Thoracic aorta (tissue), 2 donors: ENCODE measurements at places on chromosomes 5 and 9. TPM values are rescaled to one million over a fixed set of nuclear protein-coding genes. Genes with fewer than 3 reads are reported as not detected.
A peak's percentile ranks its signal among the peaks of the same experiment; 100 is the strongest.

The C5orf52 gene
- not detected for total RNA-seq

GRCh38 chr9:114684036-114684435 is 2.0 kb upstream of the TEX48 start:
- H3K27me3 ChIP-seq, result no peaks in the 10 kb centered on the region
- H3K36me3 ChIP-seq, result no peaks in the 10 kb centered on the region
- H3K27ac ChIP-seq, result no peak overlapping the region
- H3K4me1 ChIP-seq, result no peaks in the 10 kb centered on the region

- no peaks in the 10 kb centered on the region for H3K36me3 ChIP-seq
- no peak for DNase-seq
- no peaks in the 10 kb centered on the region for H3K27me3 ChIP-seq
- peaks cover 28% of the 10 kb centered on the region for H3K4me1 ChIP-seq
- H3K27ac ChIP-seq, result peak overlapping the region; percentile 4
Measured at GRCh38 chr9:126957687-126958053, 43.1 kb downstream of the RALGPS1 start.

The UBAC1 gene
- 37.9 TPM for total RNA-seq

DNA sequence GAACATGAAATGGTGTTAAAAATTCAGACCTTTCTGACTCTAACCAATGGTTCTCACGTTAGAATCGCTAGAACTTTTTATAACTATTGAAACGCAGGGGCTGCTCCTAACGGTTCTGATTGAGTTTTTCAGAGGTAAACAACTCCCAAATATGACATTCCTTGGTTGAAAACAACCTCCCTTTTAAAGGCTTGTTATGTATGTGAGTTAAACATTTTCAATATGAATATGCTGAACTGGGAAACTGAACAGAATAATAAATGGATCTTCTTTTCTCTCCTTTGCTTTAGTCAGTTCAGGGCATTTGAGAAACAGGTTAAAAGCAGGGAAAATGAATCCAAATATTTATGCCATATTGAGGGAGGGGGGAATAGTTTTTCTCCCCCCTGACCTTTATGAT is 13.2 kb upstream of the DPYSL3 start:
- H3K4me3 ChIP-seq, result no peak overlapping the region
- no peaks in the 10 kb centered on the region for H3K27me3 ChIP-seq
- H3K27ac ChIP-seq, result no peak overlapping the region
- no peak for DNase-seq
- H3K36me3 ChIP-seq, result no peaks in the 10 kb centered on the region

DNA sequence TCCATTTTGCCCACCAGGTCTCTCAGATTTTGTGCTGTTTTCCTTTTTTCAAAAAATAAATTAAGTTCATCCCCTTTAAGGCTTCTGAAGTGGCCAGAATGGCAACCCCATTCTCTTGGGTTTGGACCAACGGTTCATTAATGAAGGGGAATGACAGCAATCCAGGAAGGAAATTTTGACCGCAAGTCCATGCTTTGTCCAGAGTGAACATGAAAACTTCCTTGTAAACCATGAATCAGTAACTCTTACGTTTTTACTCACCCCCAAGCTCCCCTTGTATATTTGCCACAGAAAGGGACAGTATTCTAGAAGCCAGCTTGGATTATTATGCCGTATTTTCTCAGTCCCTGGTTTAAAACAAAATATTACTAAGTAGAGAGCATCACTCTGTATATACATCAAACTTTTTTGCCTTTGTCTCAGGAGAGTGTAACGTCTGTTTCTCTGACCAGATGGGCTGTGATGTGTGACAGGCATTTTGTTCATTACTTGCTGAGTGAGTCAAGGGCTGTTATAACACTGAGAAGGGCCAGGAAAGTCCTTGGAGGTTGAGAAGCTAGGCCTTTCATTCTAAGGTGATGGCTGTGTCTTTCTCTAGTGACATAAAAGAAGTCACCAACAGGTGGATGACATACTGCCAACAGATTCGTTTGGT is 148.2 kb downstream of the SMARCA2 start:
- no peak overlapping the region for H3K27ac ChIP-seq
- no peak for DNase-seq
- no peaks in the 10 kb centered on the region for H3K36me3 ChIP-seq
- peaks cover 10% of the 10 kb centered on the region for H3K4me1 ChIP-seq
- no peak overlapping the region for H3K4me3 ChIP-seq

DNA sequence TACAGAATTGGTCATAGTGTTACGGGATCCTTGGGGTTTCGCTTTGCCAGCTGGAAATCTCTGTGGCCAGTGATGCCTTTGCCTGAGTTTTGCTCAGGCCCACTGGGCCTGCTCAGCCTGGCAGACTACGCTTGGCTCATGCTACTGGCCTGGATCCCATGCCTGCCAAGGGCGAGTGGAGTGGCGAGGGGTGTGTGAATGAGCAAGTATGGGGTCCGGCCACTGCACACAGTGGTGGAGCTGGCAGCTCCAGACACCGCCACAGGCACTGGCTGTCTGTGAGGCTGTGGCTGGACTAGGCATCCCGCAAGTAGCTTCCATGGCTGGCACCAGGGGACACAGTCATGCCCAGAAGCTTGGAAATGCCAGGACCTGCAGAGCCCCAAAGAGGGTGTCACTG is 240.3 kb downstream of the ARRDC3 start:
- H3K4me1 ChIP-seq, result peaks cover 53% of the 10 kb centered on the region
- peak overlapping the region; percentile 33 for H3K27ac ChIP-seq
- H3K36me3 ChIP-seq, result no peaks in the 10 kb centered on the region
